Fibroblast of lung (primary cell): ENCODE measurements at places on chromosomes 7 and 10. TPM values are rescaled to one million over a fixed set of nuclear protein-coding genes. Genes with fewer than 3 reads are reported as not detected.

- no peak for DNase-seq
These were observed 171.5 kb upstream of the NAMPT start for GRCh38 chr7:106456329-106456728.

Gene OR2A42
- under 0.01 TPM in 1 of 2 replicates, not detected in the other for total RNA-seq

DNA sequence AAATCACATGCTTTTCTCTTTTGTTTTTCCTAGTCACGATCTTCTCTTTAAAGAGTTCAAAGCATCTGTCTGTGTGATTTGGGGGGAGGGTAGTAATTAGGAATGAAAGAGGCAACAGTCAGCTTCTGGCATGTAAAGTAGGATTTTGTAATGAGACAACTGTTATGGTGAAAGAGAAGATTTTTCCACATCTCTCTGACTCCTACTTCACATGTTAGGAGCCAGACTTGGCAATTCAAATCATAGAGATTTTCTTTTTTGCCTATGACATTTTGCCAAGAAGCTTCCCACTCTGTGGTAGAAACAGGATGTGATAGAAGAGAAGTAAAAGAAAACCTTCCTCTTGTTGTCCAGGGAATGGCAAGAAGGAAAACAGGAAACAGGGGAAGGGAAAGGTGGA lies 38.3 kb upstream of the KLHL7 start:
- peak; percentile 71 for DNase-seq

DNA sequence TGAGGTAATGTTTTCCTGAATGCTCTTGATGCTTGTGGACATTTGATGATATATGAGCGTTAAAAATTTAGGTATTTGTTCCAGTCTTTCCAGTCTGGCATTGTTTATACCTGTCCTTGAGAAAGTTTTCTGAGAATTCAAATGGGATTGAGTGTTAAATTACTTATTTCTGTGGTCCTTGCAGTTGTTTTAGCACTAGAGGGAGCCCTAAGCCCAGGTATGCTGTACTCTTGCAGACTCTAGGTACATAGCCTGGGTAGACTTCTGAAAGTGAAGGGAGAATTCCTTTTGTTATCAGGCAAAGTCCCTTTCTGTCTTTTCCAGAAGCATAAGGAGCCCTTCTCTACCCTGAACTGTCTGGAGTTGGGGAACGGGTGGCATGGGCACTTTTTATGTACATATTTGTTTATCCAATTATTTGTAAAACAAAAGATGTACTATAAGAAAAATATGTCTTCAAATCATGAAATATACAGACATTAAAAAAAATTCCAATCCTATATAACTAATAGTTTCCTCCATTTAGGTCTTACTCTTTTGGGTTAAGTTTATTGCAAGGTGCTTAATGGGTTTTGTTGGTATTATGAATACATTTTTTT lies 262.1 kb downstream of the ATRNL1 start:
- DNase-seq: peak; percentile 63

GRCh38 chr7:98729121-98729520 lies 112.0 kb downstream of the NPTX2 start:
- DNase-seq: no peak

Gene NSMCE4A
- total RNA-seq: 13.2 and 14.4 TPM in 2 replicates

- peak; percentile 94 for DNase-seq
These were observed 92.4 kb upstream of the JCAD start for GRCh38 chr10:30151581-30152389.

Gene DKK1
- 54.4 and 80.6 TPM in 2 replicates for total RNA-seq
